ENCODE measurements at places on chromosomes 4 and X.

DNA sequence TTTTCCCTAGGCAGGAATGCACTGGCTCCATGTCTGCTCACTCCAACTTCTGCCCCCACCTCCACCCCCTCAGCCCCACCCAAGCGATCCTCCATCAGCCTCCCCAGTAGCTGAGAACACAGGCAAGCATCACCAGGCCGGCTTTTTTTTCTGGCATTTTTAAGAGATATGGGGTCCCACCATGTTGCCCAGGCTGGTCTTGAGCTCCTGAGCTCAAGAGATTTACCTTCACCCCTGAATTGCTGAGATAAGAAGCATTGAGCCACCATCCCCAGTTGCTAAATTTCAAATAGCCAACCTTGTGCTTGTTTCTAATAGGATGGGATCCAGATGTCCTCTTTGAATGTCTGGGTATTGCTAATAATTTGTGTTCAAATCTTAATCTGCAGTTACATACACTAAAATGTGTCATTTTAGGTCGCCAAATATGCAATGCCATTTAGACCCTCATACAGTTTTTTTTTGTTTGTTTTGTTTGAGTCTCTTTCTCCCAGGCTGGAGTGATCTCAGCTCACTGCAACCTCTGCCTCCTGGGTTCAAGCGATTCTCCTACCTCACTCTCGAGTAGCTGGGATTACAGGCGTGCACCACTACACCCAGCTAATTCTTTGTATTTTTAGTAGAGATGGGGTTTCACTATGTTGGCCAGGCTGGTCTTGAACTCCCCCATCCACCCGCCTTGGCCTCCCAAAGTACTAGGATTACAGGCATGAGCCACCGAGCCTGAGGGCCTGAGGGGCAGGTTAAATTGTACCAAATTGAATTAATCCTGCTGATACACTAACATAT lies 8.8 kb downstream of the LARP7 start:
- no peak for DNase-seq

DNA sequence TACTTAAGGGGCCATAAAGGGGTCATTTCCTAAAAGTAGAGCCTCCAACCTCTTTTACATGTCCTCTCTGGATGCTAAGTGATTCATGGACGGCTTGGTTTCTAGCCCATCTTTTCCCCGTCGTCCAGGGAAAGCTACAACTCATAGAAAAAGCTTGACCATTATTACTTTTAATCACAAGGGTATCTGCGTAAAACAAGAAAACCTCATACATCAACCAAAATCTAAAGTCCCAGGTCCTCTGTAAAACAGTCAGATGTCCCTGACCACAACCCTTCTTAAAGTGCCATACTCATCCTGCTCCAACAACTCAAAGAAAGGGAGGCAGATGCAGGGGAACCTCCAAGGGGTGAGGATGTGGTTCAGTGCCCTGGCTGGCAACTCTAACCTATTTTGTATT lies 29.6 kb downstream of the ADGRA3 start:
- no peak for DNase-seq

- DNase-seq = no peak
Measured at GRCh38 chr4:158255727-158256324, 45.5 kb downstream of the TMEM144 start.

DNA sequence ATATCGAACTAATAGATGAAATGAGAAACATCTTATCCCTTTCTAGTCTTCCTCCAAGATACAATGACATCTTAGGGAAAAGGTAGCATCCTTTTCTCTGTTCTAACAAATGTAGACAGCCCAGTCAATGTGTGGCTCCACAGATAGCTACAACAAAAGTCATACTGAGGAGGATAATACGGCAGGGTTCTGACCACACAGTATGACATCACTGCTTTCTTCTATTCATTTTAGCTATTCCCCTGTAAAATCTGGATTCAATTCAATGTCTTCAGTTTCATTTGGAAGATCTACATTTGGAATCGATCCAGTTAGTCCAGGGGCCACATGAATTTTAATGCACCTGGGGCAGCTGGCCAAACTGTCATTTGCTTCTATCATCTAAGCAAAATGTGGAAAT lies 51.4 kb downstream of the ENOX2 start:
- no peak for DNase-seq

DNA sequence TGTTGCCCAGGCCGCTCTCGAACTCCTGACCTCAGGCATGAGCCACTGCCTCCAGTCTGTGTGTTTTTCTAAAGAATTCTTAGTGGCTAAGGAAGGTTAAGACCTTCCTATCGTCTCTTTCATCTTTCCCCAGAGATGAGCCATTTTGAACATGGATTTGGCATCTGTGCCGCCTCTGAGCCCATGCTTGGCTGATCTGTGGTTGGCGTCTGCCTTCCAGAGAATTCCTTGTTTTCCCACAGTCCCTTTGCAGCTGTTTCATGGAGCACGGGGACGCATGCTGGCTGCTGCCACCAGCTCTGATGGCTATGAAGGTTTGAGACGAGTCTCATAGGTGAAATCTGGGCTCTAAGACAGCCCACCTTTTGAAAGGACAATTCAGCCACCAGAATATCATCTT lies 60.4 kb downstream of the SHROOM2 start:
- no peak for DNase-seq

GRCh38 chr4:85807247-85807950 lies 332.4 kb downstream of the ARHGAP24 start:
- DNase-seq = no peak

- no peak for DNase-seq
Measured at GRCh38 chr4:148052448-148052847, 320.6 kb downstream of the ARHGAP10 start.

DNA sequence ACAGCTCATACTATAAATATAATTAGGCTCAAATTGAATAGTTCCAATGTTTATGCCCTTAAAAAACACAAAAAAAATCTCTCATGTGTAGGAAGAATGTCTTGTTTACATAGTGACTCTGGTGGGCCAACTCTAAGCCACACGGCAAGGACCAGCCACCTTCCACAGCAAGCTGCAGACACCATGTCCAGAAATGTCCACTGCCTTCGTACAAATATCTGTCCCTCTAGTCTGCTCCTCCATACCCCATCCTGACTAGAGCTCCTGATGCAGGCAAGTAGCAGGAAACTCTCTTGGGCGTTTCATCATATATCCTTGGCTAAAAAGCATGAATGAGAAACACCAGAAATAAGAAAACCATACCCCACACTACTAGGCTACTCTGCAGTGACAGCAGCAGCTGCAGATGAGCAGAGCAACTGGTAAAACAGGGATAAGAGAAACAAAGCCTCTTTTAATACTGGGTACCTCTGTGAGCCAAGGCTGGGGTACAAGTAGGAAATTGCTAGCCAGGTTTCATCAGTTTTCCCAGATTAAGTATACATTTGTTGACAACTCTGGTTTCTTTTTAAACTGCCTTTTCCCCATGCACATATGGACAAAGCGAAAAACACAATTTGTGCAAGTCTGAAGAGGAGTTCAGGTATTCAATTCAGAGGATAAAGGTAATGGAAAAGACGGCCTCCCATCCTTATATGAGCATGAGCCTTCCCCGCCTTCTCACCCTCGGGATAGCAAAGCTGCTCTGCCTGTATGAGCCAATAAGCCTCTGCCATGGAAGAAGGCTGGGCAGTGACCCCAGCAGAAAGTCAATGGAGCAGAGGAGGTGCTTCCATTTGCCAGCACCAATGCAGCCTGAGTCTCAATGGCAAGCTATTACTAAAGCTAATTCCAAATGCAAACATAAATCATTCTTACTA lies 245.4 kb downstream of the DCLK2 start:
- no peak for DNase-seq

GRCh38 chr4:68416591-68416990 lies 30.7 kb upstream of the TMPRSS11E start:
- no peak for DNase-seq

- DNase-seq = no peak
Measured at GRCh38 chr4:119666653-119667091, 38.1 kb upstream of the PDE5A start.

DNA sequence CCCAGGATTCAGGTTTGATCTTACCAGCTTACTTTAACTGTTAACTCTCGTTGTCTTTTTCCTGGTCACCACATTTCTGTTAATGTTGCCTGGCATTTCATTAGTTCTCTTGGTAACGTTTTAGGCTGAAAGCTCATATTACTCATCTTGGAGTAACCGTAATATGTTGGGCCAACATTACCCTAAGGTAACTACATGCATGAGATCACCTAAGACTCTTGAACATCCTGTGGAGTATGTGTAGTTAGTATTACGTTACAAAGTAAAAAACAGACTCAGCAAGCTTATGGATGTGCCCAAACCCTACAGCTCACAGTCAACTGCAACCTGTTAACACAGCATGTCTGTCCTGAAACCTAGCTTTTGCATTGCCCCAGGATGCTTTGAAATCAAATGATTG lies 203.3 kb upstream of the HS3ST1 start:
- no peak for DNase-seq

GRCh38 chr4:142379277-142380051 lies 466.6 kb downstream of the INPP4B start:
- DNase-seq = no peak

DNA sequence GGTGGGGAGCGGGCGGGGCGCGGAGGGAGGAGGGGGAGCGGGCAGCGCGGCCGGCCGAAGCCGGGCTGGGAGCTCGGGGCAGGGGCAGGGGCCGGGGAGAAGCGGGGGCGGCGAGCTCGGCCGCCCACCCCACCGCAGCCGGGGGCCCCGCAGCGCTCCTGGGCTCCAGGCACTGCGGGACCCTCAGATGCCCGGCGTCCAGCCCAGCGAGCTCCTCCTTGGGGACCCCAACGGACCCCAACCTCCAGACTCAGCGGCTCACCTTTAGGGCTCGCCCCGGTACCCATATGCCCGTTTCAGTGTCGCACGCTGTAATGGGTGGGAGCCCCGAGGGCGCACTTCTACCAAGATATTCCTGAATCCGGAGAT lies 357 bp upstream of the ADGRG2 start:
- DNase-seq = no peak

DNA sequence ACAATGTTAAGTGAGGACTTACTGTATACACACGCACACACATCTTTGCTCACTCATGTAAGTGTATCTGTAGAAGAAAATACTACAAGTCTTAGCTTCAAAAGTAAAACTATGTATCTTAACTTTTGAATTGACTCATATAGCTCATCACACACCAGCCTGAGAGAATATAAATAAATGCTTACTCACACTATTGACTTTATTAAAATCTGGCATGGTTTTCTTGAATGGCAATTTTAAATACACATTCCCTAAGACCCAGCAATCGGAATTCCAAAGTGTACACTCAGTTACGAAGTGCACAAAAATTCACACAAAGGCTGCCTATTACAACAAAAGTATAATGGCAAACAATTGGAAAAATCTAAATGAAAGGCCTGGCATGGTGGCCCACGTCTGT lies 2.0 kb downstream of the ERCC6L start:
- DNase-seq = no peak

DNA sequence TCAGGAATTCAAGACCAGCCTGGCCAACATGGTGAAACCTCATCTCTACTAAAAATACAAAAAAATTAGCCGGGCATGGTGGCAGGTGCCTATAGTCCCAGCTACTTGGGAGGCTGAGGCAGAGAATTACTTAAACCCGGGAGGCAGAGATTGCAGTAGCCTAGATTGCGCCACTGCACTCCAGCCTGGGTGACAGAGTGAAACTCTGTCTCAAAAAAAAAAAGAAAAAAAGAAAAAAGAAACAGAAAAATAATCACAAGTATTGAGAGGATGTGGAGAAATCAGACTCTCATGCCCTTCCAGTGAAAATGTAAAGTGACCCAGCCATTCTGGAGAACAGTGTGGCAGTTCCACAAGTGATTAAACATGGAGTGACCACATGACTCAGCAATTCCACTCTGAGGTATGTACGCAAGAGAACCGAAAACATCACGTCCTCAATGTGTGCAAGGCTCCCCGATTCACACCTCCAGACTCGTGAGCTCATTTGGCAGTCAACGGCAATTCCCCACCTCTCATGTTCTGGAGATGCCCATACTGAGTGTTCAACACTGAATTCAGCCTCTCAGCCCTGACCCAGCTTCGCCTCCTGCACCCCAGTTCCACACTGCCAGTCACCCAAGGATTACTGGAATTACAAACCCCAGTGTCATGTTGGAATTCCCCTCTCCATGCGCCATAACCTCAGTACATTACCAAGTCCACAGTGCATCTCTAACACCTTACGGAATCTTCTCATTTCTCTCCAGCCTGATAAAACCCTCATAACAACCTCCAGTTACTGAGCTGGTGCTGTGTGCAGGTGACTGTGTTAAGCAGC lies 21.1 kb downstream of the ACOX3 start:
- peak; percentile 48 for DNase-seq

- DNase-seq = no peak
Measured at GRCh38 chr4:37665333-37666320, 20.5 kb downstream of the RELL1 start.

- no peak for DNase-seq
Measured at GRCh38 chrX:153004780-153005179, 10.9 kb upstream of the PNMA5 start.

GRCh38 chr4:1792832-1793495 lies at the start of gene FGFR3:
TSS of gene FGFR3 (plus strand) at chr4:1793293. CDS start at chr4:1793935, 642 bp downstream.
- DNase-seq = peak; percentile 46

DNA sequence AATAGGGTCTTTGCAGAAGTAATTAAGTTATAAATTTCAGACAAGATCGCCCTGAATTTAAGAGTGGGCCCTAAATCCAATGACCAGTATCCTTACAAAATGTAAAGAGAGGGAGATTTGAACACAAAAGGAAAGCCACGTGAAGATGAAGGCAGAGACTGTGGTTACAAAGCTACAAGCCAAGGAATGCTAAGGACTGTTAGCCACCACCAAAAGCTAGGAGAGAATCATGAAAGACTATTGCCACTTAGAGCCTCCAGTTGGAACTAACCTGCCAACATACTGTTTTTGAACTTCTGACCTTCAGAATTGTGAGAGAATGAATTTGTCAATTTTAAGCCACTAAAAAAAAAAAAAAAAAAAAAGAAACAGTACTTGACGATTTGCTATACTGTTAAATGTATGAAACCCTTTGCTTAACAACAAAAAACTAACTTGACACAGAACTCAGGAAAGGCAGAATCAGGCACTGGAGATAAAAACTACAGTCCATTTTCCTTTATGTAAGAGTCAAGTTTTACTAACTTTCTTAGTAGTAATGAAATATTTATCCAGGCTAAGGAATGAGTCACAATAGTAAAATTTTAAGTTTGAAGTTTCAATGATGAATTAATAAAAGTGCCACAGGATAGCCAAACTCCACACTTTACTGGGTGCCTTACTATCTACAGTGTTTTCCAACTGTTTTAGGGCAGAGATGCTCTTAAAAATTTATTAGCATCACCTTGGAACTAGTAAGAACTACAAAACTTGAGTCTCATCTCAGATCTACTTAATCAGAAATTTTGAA lies 25.1 kb downstream of the DHX15 start:
- DNase-seq = no peak

DNA sequence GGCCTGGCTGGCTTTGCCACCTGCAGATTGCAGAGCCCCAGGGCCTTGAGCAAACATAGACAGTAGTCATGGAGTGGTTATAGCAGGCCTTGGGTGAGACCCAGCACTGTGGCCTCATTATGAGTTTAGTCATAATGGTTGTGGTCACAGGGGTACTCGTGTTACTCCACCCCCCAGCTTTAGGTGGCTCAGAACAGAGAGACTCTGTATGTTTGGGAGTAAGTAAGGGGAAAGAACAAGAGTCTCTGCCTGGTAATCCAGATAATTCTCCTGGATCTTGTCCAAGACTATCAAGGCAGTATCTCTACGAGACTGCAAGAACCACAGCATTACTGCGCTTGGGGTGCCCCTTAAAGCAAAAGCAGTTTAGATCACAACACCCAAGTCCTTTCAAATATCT lies 62.3 kb upstream of the SCRG1 start:
- no peak for DNase-seq

Data from stimulated activated CD8-positive, alpha-beta memory T cell treated with anti-CD3 and anti-CD28 coated beads, Interleukin-2, amount 100 ng/mL, for 48 hours (primary cell).